Kasumi-1 (cell line): ENCODE measurements at places on chromosomes 5 and 9.

DNA sequence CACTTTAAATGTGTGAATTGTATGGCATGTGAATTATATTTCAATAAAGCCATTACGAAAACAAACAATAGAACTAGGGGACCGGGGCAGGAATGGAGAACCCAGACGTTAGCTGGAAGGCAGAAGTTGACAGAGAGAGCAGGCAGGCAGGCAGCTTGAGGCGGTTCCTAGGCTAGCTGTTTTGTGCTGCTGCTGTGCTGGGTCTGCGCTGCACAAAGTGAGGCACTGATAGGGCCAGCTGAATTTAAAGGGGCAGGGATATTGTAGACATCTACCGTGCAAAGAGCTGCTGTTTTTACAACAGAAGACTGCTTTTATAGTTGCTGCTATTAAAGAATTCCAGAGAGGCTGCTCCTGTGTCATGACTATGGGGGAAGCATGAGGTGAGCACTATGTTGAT lies 21.6 kb upstream of the MIER3 start:
- DNase-seq: no peak

DNA sequence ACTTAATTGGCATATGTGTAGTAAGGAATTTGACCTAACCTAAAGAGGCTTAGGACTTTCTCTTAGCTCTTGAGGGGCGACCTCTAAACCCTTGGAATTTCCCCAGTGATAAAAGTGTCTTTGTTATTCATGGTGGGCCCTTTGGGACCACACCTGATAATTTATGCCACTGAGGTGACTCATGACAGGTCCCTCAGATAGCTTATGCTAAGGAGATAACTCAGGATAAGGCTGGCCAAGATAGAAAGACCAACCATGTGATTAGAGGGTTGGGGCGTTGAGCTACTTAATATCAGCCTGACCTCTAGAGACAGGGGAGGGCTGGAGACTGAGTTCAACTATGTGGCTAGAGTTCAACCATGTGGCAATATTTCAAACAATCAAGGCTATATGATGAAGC lies 218.1 kb downstream of the AP3B1 start:
- DNase-seq: no peak

GRCh38 chr9:114484854-114485443 lies 20.3 kb downstream of the WHRN start:
- no peak for DNase-seq

DNA sequence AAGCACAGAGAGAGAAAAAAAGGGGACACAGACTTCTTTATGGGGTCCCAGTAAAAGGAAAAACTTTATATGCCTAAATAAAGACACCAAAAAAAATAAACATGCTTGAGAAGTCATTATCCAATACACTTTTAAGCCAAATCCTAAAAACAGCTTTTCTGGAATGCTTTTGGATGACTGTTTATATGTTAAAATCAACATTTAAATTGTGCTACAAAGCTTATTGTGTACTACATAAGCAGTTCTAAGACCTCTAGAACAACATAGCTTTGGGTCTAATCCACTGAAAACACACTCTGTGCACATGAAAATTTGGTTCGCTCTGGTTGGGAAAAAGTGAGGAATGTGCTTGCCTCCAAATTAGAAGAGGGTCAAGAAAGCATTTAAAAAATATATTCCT lies 92.5 kb downstream of the EBF1 start:
- no peak for DNase-seq

GRCh38 chr9:119707228-119707845 lies 338.1 kb upstream of the BRINP1 start:
- DNase-seq: no peak

- no peak for DNase-seq
Measured at GRCh38 chr9:84354035-84354434, 13.5 kb upstream of the SLC28A3 start.

DNA sequence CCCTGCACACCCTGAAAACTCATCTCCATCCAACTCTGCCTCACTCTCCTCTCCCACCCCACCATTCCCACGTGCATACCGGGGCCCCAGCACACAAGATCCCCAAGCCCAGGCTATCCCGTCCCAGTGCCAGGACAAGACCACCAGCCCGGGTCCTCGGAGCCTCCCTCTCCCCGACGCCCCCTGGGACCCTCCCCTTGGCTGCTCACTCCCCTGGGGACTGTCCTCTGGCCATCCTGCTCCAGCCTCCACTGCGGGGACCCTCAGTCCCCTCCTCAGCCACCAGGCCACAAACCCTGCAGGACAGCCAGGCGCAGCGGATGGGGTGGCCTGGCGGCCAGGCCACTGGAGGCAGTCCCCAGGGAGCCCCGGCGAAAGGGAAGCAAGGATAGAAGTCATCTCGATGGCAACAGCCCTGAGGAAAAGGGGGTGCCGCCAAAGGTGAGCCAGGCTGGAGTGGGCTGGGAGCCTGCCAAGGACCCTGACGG lies 62.8 kb downstream of the C9orf50 start:
- no peak for DNase-seq

DNA sequence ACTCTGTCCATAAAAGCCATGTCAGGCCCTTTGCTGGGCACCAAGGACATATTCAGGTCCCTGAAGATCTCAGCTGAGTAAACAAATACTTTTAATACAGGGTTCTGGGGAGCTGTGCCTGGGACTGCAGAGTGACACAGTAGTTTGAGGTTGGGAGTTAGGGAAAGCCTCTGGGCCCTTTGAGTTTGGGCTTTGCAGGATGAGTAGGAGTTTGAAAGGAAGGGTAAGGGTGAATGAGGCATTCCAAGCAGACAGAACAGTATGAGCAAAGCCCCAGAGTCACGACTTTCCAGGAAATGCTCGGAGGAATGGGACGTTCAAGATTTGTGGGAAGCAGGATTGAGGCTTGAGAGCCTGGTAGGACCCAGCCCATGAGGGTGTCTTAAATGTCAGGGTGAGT lies 13.3 kb downstream of the CRB2 start:
- no peak for DNase-seq

DNA sequence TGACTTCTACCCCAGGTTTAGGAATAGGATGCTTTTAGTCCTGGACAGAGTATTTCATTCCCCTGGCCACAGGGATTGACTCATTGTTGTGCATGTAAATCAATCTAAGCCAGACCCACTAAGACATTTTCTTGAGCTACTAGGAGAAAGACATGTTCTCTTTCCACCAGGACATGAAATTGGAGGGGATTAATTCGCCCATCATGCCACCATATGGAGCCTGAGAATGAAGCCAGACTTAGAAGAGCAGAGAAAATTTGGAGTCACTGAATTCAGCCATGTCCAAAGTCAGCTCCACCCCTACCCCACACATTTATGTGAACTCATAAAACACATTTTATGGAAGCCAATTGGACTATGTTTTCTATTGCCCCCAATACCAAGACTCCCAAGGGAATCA lies 322.5 kb downstream of the NFIB start:
- DNase-seq: no peak

GRCh38 chr9:107336718-107337360 lies 53.8 kb downstream of the RAD23B start:
- no peak for DNase-seq

GRCh38 chr9:136328622-136329041 lies 1.3 kb downstream of the GPSM1 start:
- DNase-seq: no peak

DNA sequence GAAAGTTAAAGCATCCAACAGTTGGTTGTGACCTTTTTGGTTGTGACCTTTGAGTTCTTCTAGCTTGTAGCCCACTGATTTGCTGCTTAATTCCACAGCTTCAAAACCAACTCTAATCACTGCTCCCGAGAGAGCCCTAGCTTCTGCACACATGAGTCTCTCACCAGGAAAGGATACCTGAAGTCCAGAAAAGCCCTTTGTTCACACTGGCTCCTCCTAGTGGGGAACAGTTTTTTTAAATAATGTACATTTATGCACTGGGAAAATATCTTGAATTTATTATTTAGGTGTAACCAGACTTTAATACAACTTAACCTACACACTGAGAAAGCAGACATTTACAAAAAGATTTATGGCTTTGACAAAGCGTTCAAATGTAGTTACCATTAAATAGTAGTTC lies 120.2 kb upstream of the CCDC152 start:
- DNase-seq: peak; percentile 43

- DNase-seq: no peak
Measured at GRCh38 chr5:140140435-140140834, 14.7 kb downstream of the IGIP start.

GRCh38 chr9:98971168-98971914 lies 27.6 kb downstream of the COL15A1 start:
- no peak for DNase-seq

DNA sequence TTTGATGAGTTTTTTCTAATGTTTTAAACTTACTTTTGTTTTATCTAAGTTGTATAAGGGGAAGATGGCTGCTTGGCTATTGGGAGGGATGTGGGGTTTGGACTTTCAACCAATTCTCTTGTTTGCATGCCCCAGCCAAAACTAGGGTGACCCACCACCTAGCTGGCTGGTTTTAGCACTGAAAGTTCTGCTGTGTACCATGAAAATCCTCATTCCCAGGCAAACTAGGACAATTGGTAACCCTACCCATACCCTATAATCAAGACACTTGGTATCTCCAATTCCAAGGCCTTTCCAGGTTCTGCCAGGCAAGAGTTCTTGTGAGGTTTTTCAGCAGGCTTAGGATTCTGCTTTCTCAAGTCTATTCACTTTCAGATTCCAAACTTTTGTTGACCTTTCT lies 13.1 kb downstream of the RAB3C start:
- no peak for DNase-seq

- DNase-seq: no peak
Measured at GRCh38 chr5:65916636-65917035, 9.7 kb upstream of the ERBIN start.

- DNase-seq: no peak
Measured at GRCh38 chr5:116388564-116389258, 185.9 kb downstream of the SEMA6A start.

- no peak for DNase-seq
Measured at GRCh38 chr5:122471752-122472061, 159.7 kb downstream of the SNCAIP start.

DNA sequence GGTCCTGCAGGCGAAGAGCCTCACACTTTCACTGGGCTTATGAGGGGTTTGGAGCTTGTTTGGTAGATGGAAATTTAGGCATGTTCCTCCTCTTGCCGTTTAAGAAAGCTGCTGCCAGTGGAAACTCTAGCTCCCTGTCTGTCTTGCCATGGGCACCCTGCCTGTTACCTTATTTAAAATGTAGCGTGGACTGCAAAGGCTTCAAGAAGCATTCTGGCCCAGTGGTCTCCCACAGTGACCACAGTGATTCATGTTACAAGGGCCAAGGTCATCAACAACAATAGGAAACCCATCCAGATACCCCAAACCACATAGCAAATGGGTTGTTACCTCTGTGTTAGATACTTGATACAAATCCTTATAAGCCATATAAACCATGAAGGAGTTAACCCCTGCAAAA lies 96.6 kb downstream of the DPYSL3 start:
- no peak for DNase-seq

- DNase-seq: peak; percentile 12
Measured at GRCh38 chr5:473551-474192, 30.7 kb downstream of the EXOC3 start.

- no peak for DNase-seq
Measured at GRCh38 chr5:72427488-72428437, 79.4 kb downstream of the ZNF366 start.

DNA sequence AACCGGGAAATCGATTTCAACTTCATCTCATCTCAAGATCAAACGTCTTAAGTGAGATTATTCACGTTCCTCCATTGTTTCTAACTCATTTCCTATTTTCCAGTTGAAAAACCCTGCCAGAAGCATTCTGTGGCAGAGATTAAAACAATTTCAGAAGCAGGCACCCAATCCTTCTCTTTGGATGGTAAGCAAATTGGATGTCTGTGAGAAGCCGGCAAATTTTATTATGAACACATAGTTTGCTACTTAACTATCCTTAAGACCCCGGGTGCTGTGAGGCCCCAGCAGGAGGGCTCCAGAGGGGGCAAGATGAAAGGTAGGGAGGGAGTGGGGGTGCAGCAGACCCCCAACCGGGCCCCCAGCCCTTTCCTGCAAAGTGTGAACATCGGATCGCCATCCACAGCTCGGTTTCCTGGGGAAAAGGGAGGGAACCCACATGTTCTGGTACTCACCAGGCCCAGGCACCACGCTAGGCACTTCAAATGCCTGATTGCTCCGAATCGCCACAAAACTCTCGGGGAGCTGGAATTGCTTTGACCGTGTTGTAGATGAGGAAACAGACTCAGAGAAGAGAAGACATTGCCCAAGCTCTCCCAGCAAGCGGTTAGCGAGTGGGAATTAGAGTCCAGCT lies 167.1 kb upstream of the MVB12B start:
- no peak for DNase-seq

DNA sequence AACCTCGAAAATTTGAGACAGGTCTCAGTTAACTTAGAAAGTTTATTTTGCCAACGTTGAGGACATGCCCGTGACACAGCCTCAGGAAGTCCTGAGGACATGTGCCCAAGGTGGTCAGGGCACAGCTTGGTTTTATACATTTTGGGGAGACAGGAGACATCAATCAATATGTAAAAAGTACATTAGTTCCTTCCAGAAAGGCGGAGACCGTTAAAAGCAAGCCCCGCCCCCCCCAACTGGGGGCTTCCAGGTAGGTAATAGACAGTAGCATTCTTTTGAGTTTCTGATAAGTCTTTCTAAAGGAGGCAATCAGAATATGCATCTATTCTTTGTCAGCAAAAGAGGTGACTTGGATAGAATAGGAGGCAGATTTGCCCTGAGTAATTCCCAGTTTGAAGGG lies 599 bp upstream of the MOCS2 start:
- no peak for DNase-seq

- no peak for DNase-seq
Measured at GRCh38 chr5:36111238-36111637, 40.4 kb downstream of the LMBRD2 start.

GRCh38 chr5:176133877-176134276 lies 104.3 kb upstream of the SIMC1 start:
- DNase-seq: no peak

DNA sequence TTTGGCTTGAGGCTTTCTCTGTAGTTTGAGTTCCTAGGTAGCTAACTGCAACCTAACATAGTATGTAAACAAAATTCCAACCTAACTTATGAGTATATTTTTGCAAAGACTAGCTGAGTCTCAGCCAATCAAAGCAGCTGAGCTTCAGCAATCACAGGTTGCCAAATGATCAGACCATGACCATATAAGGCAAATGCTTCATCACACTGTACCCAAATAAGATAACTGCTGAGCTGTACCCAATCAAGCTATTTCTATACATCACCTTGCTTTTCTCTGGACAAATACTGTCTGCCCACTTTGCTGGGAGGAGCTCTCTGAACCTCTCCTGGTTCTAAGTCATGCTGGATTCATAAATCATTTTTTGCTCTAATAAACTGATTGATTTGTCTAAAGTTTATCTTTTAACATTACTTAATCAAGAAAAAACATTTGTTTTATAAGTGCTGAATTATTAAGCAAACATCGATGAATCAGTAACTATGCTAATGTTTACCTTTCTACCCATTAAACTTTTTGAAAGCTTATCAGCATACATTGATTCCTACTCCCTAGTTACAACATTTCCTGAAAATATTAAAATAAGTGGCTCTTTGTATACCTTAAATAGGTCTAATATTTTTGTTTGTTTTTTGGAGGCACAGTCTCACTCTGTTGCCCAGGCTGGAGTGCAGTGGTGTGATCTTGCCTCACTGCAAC lies 129.7 kb upstream of the PCA3 start:
- no peak for DNase-seq
